ENCODE measurements at places on chromosomes 1 and 21.

- DNase-seq: no peak
Measured at GRCh38 chr21:32562426-32562825, 22.9 kb downstream of the TCP10L start.

- no peak for DNase-seq
Measured at GRCh38 chr1:7077136-7077535, 291.9 kb downstream of the CAMTA1 start.

- no peak for DNase-seq
Measured at GRCh38 chr1:207029701-207030521, 2.6 kb downstream of the C1orf116 start.

GRCh38 chr1:158002022-158002630 lies 8.7 kb downstream of the KIRREL1 start:
- DNase-seq: no peak

DNA sequence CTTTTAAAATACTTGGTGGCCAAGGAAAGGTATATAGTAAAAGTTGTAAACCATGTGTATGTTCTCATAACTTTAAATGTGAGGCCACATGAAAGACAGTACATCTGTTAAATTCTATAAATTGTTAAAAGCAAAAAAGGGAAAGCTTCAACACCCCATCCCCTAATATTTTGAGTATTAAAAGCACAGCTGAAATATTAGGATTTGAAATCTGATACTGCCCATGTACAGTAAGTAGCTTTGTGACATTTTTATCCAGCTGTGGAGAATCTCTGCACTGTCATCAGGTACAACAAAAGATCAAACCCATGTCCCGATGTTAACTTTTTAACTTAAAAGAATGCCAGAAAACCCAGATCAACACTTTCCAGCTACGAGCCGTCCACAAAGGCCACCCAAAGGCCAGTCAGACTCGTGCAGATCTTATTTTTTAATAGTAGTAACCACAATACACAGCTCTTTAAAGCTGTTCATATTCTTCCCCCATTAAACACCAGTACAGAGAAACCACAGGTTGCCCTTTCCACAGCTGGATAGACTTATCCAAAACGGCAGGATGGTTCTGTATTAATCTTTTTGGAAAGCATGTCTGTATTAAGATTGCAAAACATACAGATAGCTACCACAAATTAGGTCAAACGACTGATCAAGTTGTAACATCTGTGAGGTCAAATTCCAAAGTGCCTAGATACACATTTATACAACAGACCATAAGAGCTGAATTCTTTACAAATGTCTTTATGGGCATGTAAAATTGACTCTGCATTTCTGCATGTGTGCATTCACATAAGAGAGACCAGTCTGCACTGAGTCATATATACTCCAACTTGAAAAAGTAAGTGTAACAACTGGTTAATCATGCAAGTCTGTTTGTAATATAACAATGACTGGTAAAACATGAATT lies 5.2 kb downstream of the IRF2BP2 start:
- DNase-seq: no peak

DNA sequence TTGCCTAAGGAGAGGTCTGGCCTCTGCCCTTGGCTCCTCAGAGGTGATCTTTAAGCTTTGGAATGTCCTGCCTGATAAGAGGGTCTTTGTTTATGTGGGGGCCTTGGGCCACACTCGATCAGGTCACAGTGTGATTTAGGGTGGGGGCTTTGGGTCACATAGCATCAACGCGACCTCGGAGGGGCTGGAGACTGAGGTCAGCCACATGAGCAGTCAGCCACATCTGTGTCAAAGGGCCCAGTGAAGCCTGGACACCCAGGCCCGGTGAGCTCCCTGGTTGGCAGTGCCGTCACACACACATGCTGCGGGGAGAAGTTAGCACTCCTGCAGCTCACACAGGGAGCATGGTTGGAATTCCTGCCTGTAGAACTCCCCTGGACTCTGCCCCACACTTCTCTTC lies 345.0 kb downstream of the NPHP4 start:
- DNase-seq: no peak

GRCh38 chr1:40267767-40268187 lies 9.7 kb downstream of the ZMPSTE24 start:
- no peak for DNase-seq

- no peak for DNase-seq
Measured at GRCh38 chr1:203380420-203381150, 29.7 kb upstream of the FMOD start.

DNA sequence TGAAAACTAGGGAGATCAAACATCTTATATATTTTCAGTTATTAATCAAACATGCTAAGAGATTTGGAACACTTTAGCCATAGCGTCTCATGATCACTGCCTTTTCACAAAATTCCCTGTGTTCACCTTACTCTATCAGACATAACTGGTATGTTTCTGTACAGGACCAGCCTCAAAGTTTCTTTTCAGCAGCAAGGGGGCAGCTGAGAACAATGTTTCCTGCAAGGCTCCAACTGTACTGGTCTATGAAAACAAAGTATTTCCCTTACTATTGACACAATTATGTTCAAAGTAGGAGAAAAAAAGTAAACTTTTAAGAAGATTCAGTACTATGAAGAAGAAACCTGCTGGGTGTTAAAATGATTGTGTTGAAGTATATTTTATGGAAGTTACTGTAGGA lies 98.5 kb downstream of the ATF6 start:
- DNase-seq: no peak

- no peak for DNase-seq
Measured at GRCh38 chr1:1938613-1939295, 19.7 kb upstream of the TMEM52 start.

DNA sequence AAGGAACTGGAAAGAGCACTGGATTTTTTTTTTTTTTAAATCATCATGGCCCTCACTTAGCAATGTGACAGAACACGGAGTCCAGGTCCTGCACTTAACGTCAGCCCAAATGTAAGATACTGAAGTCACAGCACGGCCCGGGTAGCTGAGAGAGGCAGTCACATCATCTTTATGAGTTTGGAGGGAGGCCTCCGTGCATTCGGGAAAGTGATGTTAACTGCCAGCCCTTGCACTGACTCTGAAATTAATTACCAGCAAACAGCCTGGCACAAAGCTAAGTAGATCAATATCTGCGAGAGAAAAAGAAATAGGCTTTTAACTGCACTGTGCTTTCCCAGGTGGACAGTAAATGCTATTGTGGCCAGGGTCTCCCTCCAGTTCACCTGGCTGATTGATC lies 109.5 kb upstream of the ADAR start:
- DNase-seq: no peak

DNA sequence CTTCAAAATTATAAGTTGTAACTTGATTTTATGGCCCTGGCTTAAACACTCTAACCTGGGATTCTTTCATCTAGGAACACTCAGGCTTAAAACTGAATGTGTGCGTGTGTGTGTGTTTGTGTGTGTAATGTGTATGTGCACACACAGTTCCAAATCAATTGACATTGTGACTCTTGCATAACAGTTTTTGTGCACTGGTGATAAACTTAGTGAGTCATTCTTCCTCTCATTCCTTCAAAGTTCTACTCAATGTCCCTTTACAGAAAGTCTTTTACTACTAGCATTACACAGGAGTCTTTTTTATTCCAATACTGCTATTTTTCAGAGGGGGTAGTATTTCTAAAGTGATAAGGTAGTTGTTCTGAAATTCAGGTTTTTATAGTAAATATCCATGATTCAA lies 943.6 kb downstream of the KCNT2 start:
- no peak for DNase-seq

- DNase-seq: no peak
Measured at GRCh38 chr1:31879981-31880608, 58.1 kb downstream of the PTP4A2 start.

DNA sequence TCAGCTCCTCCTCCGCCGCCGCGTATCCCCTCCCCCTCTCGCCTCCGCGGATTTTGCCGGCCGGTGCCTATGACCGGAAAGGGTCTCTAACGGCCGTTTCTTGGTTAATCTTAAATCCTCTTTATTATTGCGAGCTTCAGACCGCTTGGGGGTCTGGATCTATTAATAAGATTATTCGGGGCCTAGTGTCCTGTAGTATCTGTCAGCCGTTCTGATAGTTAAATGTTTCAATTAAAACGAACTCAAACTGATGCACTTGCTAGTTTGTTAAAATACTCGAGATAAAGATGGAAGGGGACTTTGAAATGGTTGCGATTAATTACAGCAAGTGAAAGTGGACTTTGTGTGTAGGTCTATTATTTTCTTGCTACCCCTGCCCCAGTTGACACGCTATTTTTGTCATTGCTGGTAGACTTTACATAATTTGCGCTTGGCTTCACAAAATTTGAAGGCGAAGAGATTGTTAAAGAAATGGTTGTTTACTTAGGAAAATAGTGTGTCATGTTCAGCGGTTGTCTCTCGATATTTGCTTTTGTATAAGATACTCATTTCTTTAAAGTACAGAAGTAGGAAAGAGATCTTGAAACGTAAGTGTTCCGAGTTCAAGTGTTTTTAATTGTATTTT lies 779 bp downstream of the SON start:
- DNase-seq: no peak

DNA sequence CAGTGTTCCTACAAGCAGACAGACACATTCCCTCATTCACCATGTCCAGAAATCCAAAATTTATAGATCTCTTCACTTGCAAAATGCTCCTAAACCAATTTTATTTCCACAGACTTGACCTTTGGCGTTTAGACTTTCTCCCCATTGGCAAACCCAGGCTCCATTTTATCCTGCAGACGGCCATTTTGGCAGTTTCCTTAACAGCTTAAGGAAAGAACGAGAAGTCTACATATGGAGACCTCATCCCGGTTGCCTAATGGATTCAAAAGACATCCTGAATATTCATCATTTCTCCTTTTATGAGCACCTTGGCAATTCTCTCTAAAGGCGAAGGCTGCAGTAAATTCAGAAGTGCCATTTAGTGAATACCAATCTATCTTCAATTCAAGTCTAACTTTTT lies 132.9 kb downstream of the HLX start:
- DNase-seq: no peak

- no peak for DNase-seq
Measured at GRCh38 chr1:47568763-47569162, 130.9 kb downstream of the FOXD2 start.

DNA sequence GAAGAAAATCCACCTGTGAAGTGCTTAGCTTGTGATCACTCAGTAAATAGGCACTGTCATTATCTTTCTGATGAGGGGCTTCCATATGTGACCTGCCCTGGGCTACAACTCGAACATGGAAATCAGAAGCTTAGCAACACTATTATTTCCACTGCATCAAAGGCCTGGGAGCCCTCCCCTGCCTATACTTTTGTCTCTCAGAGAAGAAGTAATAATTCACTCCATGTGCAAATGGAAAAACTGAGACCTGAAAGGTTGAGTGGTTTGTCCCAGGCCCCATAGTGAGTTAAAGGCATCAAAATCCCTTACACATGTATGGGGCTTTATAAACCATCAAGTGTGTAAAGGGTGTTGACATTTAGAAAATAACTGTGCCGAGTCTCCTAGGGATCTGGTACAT lies 20.9 kb downstream of the SOX13 start:
- DNase-seq: no peak

- no peak for DNase-seq
Measured at GRCh38 chr21:29257701-29258100, 41.0 kb upstream of the BACH1 start.

GRCh38 chr21:33033961-33034413 lies 8.3 kb downstream of the OLIG2 start:
- no peak for DNase-seq

GRCh38 chr21:17598437-17598836 lies 14.3 kb downstream of the BTG3 start:
- DNase-seq: no peak

- DNase-seq: no peak
Measured at GRCh38 chr1:3067301-3067670, 1.7 kb upstream of the PRDM16 start.

- no peak for DNase-seq
Measured at GRCh38 chr1:26536081-26536480, 6.5 kb downstream of the RPS6KA1 start.

GRCh38 chr21:14879458-14879857 lies 185.3 kb downstream of the NRIP1 start:
- no peak for DNase-seq

DNA sequence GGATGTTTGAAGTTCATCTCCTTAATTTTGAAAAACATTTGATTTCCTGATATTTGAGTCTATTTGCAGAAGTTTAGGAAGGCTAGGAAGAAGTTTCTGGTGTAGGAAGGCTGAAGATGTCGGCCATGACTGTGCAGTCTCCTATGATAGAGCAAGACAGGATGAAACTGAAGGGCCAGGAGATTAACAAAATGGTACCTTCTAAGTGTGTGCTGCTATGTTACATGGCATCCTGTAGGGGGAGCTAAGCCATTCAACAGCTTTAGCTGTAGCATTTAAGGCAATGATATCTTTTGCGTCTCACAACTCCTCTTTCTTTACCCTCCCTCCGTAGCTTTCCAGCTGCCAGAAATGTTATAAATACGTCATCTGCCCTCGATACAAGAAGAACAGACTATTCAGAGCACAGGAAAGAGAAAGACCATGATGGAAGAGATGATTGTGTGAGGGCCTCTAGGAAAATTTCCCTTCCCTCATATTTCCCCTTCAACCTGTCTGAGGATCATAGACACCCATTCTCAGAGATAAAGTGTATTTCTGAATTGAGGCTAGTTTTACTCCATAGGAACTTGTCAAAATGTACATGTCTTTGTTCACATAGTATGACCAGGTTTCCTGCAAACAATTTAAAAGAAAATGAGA lies 61.1 kb downstream of the XCL1 start:
- no peak for DNase-seq

GRCh38 chr1:226097866-226098625 lies 35.5 kb downstream of the H3-3A start:
- DNase-seq: no peak

GRCh38 chr1:164360265-164360664 lies 198.7 kb upstream of the PBX1 start:
- no peak for DNase-seq

DNA sequence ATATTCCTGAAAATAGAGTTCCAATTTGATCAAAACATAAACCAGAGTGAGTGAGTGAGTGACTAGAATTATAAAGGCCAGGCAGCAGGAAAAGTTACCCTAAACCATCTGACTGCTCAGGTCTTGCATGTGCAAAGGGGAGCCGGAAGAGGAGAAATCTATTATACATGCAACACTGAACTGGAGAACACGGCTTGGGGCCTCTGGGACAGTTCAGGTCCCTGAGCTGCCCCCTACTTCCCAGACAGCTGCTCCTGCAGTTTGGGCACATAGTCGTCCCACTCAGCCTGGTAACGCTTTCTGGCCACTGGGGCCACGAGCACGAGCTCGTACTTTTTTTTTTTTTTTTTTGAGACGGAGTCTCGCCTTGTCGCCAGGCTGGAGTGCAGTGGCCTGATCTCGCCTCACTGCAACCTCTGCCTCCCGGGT lies 40.1 kb downstream of the PTPRC start:
- no peak for DNase-seq

GRCh38 chr1:217079584-217079983 lies 356.4 kb upstream of the ESRRG start:
- DNase-seq: no peak
